Keratinocyte (primary cell): ENCODE measurements at places on chromosomes 1 and 21.
A peak's percentile ranks its signal among the peaks of the same experiment; 100 is the strongest.

GRCh38 chr21:34510148-34511142 lies 1.6 kb downstream of the KCNE1 start:
- peak; percentile 17 for DNase-seq

- no peak for DNase-seq
These were observed 8.2 kb upstream of the TNFRSF25 start for GRCh38 chr1:6473974-6474814.

GRCh38 chr1:4718071-4718470 lies 63.7 kb downstream of the AJAP1 start:
- DNase-seq, result no peak

- no peak for DNase-seq
These were observed 96.9 kb downstream of the RGL1 start for GRCh38 chr1:183901748-183902330.

GRCh38 chr1:162206749-162207635 lies 137.5 kb downstream of the NOS1AP start:
- no peak for DNase-seq

DNA sequence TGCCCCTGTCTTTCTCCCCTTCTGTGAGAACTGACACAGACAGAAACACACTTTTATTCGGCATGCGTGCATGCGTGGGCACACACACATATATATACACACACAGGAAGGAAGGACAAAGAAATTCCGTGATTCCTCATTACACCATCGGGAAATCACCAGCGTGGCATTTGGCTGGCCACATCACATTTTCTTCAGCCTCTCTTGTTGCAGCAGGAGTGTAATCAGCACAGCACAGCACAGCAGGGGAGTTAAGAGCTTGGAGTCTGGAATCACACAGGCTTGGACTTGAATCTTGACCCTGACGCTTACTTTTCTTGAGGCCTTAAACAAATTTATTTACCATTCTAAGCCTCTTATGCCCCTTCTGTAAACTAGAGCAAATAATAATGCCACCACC lies 45.3 kb upstream of the EPHA8 start:
- DNase-seq, result no peak

DNA sequence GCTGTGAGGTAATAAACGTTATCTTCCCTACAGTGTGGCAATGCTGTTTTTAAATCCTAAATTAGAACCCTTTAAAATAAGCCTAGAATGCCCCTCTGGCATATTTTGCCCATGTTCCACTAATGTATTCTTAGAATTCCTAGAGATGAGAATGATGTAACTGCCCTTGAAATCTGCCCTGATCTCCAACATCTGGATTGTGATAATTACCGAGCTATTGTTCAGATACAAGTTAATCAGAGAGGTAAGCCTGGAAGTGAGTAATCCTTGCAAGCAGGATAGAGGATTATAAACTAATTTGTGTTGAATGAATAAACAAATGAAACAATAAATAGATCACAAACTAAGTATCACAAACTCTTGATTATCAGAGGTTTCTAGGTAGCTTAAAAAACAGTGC lies 107.8 kb upstream of the DMRTA2 start:
- DNase-seq, result no peak

DNA sequence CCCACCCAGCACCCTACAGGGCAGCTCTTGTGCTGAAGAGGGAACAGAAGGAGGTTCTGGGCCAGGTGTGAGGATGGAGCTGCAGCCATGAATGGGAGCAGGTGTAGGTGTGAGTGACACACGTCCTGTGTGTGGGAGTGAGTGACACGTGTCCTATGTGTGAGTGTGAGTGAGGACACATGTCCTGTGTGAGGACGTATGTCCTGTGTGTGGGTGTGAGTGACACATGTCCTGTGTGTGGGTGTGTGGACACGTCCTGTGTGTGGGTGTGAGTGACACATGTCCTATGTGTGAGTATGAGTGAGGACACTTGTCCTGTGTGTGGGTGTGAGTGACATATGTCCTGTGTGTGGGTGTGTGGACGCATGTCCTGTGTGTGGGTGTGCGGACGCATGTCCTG lies 26.4 kb downstream of the MEGF6 start:
- DNase-seq, result no peak

GRCh38 chr1:10616696-10617095 lies 141.9 kb downstream of the PEX14 start:
- DNase-seq, result no peak

- DNase-seq, result no peak
These were observed 543.0 kb upstream of the RGS18 start for GRCh38 chr1:191615101-191615821.

GRCh38 chr1:63405021-63405420 lies 37.6 kb downstream of the ALG6 start:
- no peak for DNase-seq

DNA sequence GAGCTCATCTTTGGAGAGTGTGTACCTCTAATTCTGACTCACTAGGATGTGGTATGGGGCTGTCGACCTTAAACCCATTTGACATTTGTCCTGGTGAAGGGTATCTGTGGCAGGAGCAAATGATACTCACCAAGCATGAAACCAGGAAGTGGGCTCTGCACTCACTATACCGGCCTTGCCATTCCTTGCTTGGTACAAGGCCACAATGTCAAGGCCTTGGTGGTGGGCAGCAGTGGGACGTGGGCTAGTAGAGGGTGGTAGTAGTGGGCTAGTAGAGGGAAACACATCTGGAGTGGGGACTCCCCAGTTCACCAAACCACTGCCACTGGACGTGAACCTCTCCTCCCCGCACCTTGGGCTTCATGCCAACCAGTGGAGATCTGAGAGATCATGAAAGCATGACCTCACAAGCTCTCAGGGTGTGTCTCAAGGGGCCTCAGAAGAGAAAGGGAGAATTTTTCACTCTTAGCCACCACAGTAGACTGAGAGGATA lies 11.5 kb downstream of the TNFSF4 start:
- no peak for DNase-seq

- no peak for DNase-seq
These were observed 41.6 kb upstream of the APP start for GRCh38 chr21:26212220-26212619.

- no peak for DNase-seq
These were observed 6.4 kb downstream of the RPS6KC1 start for GRCh38 chr1:213057264-213058059.

GRCh38 chr1:160779626-160780397 lies 16.2 kb upstream of the LY9 start:
- DNase-seq, result no peak

GRCh38 chr1:219371471-219371870 lies 197.8 kb downstream of the LYPLAL1 start:
- no peak for DNase-seq

DNA sequence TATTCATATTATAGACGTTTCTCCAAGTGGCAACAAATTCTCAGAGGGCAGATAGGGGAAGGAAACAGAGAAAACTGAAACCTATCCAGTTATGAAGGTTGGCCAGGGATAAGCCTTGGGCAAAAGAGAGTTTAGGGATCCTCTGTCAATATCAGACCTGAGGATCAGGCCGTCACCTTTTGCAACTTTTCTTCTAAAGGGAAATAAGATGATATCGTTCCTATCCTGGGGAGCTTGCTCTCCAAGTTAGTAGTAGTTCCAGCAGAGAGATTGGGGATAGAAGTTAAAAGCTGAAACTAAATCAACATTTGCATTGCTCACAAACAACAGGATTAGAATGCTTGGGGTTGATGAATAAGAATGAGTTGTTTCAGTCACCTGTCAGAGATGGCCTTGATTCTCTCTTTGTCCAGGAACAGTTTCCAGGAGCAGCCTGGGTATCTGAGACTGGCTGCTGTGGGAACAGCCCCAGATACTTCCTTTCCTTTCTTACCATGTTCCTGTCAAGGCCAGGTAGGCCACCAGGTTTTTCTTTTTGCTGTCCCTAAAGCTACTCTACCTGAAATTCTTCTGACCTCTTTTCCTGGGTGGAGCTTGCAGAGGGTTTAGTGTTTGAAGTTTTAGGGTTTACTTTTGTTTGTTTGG lies 2.5 kb downstream of the RIIAD1 start:
- no peak for DNase-seq

GRCh38 chr1:109156916-109157385 lies 43.0 kb downstream of the ELAPOR1 start:
- DNase-seq, result no peak

DNA sequence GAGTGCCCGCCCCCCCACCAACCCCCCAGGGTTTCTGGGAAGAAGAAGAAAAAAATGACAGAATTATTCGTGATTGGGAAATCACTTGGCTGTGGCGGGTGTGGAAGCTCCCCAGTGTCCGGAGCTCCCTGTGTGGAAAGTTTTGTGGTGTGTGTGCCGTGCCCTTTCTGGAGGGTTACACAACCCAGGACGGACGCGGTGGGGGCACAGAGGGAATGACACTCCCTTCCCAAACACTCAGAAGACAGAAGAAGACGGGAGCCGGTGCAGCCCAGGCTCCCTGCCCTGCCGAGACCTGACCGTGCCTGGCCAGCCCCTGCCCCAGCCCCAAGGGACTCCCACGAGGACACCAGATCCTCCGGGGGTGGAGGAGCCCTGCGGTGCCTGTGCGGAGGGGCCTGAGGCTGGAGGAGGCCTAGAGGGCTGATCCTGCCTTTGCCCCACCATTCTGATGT lies 33.0 kb upstream of the ADARB1 start:
- DNase-seq, result no peak

GRCh38 chr1:197868751-197869489 lies 33.5 kb upstream of the C1orf53 start:
- DNase-seq, result peak; percentile 21

- DNase-seq, result no peak
These were observed 20.4 kb upstream of the C1orf105 start for GRCh38 chr1:172399756-172400721.

- DNase-seq, result no peak
These were observed 141.4 kb downstream of the RUNX1 start for GRCh38 chr21:34907461-34908418.

DNA sequence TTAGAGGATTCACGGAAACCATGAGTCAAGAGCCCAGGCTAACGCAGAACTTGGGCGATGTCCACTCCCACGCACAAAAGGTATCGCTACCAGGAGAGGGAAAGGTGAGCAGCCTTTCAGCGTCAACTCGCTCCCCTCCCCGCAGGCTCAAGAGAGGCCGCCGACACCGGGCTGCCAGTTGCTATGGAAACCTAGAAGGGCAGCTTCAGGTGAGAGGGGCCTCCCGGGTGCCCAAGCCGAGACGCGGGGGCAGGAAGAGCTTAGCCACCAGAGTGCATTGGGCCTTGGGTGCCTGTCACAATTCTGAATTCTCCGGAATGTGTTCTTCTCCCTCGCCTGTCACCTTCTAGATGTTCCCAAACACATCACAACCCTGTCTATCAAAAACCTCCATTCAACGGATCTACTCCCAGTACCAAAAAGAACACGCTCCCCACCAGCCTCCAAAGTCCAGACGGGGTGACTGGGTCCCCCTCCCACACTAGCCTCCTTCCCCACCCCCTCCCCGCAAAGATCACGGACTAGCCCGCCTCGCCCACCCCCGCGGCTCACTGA lies 694 bp downstream of the MEAF6 start:
- no peak for DNase-seq

- no peak for DNase-seq
These were observed 6.1 kb downstream of the RNF223 start for GRCh38 chr1:1067860-1068516.

- DNase-seq, result no peak
These were observed 20.7 kb downstream of the MCM3AP start for GRCh38 chr21:46264690-46265144.

GRCh38 chr1:190274721-190275120 lies 202.9 kb downstream of the BRINP3 start:
- no peak for DNase-seq

DNA sequence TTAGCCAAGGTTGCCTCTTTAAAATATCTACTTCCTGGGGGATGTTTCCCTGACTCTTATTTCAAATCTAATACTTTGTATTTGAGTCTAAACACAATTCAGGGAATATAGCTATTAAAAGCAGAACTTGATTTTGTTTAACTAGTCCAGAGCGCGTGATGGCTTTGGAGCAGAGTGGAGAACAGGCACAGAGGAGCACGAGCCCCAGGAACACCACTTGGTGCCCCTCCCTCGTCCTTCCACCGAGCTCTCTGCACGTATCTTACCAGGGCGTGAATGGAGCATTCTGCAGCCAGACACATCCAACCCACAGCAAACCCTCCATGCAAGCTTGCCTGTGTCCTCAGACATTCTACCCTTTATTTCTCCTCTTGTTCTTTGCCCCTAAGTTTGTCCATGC lies 14.1 kb downstream of the KIF26B start:
- DNase-seq, result no peak

GRCh38 chr21:44473915-44474555 lies 18.7 kb downstream of the LRRC3 start:
- DNase-seq, result no peak

- no peak for DNase-seq
These were observed 65.2 kb downstream of the TRIM11 start for GRCh38 chr1:228341450-228341813.

- no peak for DNase-seq
These were observed 253.1 kb upstream of the FGGY start for GRCh38 chr1:59043796-59044195.

GRCh38 chr1:115496904-115497527 lies 144.8 kb upstream of the VANGL1 start:
- DNase-seq, result no peak

GRCh38 chr1:31412732-31413404 lies at the start of gene SERINC2:
SERINC2 (plus strand) TSS chr1:31413213; CDS start chr1:31413266, 53 bp downstream.
- DNase-seq, result no peak

DNA sequence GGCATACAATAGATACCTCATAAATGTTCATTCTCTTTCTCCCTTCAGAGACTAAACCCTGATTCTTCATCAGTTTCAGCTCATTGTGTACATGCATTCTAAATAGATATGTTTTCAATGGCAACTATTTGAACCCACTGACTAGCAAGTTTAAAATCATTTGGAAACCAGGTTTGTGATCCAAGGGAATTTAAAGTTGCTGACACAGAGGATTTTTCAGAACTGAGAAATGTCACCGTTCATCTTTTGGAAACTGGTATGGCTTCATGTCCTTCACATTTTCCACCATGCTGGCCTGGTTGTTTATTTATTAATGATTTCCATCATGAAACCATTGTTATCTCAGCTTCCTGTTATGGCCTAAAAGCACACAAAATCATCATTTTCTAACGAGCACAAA lies 81.8 kb upstream of the BARHL2 start:
- no peak for DNase-seq

GRCh38 chr1:87263785-87264184 lies 64.9 kb upstream of the LMO4 start:
- DNase-seq, result no peak

DNA sequence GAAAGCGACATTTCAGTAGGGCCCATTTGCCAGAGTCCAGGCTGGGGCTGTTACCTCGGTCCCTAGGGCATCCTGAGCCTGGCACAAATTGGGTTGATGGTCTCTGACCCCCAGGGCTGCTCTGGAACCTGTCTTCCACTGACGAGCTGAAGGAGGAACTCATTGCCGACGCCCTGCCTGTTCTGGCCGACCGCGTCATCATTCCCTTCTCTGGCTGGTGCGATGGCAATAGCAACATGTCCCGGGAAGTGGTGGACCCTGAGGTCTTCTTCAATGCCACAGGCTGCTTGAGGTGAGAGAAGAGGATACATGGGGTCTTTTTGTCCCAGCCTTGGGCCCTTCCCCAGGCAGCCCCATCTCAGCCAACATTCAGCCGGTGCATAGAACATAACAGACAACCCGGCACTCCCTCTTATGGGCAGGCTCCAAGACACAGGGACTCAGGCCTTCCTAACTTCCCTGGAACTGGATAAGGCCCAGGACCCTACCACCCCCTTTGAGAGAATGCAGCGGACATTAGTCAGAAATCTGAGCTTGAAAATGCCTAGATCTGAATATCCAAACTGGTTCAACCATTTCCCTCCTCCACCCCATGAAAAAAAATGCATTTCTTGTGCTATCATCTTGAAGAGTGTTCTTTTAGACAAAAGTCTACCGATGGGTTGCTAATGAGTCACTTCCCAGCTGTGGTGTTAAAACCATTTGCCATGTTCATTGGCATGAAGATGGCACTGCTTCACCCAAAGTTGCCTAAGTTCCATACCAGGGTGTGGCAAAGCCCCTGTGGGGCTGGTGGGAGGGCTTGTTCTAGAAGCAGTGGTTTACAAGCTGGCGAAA lies 35.4 kb downstream of the PKP1 start:
- no peak for DNase-seq
